Ammon's horn (tissue), 1 donor: ENCODE measurements at places on chromosomes 7 and 10.

DNA sequence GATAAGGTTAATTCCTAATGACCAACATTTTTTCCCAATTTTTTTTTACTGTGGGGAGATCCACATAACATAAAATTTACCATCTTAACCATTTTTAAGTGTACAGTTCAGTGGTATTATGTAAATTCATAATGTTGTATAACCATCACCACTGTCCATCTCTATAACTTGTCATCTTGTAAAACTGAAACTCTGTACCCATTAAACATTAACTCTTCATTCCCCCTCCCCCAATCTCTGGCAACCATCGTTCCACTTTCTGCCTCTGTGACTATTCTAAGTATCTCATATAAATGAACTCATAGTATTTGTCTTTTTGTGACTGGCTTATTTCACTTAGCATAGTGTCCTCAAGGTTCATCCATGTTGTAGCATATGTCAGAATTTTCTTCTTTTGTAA lies 46.0 kb upstream of the HPS1 start:
- no peak for DNase-seq

DNA sequence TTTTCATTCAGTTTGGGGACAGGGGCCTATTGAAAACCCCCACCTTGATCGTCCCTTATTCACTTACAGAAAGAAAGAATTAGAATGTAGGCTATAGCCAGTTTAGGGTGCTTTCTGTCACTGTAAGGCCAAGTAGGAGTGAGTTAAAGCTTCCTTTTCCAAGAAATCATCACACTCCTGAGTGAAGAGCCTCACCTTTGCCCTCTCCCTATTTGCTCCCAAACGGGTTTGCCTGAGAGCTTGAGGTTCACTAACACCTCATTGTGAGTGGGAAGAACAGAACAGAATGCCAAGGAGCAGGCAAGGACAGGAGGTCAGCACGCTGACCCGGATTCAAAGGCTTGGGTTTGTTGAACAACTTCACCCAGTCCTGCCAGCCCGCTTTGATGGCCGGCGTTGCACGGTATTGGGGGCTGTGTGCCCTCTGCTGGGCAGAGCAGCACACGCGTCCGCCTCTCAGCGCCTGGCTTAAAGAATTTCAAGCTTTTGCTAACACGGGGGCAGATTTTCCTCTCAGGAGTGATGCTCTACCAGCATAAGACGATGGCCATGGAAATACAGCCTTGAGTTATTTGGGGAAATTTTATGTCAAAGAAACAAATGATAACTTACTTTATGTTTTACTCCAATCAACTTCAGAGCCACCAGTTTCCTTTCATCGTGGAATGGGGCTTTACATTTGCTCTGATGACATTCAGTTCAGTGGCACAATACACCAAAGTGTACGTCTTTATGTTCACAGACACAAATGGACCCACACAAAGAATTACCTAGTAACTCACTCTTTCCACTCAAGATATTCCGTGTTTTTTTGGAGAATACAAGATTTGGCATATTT lies 470.0 kb downstream of the SUGCT start:
- peak; percentile 81 for DNase-seq

DNA sequence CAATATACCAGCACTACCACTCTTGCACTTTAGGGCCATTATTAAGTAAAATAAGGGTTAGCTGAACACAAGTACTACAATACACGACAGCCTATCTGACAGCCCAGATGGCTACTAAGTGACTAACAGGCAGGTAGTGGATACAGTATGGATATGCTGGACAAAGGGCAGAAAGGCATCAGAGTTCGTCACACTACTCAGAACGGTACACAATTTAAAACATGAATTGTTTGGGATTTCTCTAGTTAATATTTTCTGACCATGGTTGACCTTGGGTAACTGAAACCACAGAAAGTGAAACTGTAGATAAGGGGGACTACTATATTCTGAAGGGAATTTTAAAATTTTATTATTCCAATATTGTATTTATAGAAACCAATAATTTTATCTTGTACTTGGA lies 101.3 kb upstream of the SKAP2 start:
- DNase-seq: no peak

DNA sequence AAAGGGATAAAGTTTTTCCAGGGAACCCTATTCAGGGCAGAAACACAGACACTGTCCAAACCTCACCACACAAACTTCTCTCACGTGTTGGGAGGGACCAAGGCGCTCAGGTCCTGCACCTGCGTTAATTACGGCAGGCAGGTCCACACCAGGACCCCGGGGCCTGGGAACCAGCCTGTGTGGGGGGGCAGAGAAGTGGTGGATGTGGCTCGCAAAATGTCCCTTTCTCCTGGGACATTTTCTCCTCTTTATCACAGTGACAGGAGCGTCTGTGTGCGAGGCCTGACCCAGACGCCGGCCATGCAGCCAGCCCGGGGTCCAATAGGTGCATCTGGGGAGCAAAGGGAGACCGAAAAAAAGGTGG lies 73.4 kb upstream of the ZNF722 start:
- no peak for DNase-seq

DNA sequence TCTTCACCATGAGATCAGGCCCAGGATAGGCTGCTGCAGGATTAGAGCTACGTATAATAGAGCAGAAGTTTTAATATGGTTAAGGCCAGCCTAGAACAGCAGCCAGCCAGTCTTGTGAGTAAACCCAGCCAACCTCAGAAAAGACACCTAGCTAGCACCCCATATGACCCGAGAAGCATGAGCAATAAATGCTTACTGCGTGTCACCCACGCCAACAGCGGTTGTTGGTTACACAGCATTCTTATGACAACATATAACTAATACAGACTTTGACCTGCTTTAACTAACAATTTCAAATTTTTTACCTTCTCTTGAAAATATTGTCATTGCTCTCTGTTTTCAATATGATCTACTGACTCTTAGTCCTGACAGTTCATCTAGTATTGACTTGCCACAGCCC lies 105.7 kb downstream of the HBP1 start:
- DNase-seq: no peak

GRCh38 chr7:154899862-154900261 lies 103.1 kb downstream of the PAXIP1 start:
- DNase-seq: no peak

- no peak for DNase-seq
These were observed 182.9 kb upstream of the PRKCQ start for GRCh38 chr10:6763001-6763400.

DNA sequence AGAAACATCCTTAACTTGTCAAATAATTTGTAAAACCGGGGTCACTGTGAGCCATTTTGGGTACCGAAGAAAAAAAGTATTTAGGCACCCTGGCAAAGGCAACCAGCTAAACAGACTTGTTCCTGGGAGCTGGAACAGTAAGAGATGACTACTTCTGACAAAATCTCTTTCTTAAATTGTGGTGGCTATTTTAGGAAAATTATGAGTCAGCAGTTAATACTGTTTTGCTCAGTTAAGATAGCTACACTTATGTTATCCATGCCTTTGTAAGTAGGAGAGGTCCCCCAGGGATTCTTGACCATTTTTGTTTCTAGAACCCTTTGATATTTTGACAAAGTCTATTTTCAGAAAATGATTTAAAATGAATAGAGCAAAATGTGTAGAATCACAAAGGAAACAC lies 68.7 kb downstream of the TAX1BP1 start:
- no peak for DNase-seq

DNA sequence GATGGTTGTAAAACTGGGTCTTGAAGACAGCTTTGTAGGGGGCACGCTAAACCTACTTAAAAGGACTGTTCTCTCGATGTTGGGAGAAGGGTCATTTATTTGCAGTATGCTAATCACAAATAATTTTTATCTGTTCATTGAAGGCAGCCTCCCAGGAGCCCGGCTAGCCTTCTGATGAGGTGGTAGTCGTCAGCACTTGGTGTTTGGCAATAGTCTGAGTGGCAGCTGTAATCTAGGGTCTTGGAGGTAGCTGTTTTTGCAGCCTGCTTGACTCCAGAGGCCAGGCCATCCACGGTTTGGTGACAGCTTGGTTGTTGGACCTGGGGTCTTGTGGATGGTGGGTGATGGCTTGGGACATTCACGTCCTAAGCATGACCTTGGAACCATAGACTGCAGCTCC lies 2.2 kb downstream of the GTF2IRD1 start:
- DNase-seq: no peak

DNA sequence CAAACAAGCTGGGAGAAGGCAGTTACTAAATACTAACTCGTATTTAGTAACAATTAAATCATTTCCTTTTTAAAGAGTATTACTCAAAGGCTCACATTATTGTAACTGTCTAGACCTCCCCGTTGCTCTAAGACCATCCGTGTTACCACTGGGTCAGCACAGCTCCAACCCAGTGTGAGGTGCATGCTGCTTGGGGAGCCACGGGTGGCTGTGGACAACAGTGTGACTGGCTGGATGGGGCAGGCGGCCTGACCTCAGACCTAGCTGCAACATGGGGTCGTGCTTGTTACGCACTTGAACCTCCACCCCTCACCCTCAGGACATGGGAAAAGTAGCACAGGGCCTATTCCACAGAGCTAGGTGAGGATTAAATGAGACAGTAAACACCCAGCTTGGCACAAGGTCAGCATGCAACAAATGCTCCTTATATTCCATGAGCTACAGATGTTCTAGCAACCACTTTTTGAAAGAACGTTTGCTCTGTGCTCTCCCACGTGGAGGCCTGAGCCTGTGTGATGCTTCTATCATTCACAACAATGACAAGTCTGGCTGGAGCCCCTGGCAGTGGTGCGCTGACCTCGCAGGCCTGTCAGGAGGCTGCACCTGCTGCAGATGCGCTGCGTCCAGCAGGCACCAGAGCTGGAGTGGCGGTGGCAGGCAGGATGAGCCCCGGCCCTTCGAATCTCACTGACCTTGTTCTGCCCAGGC lies 135.7 kb downstream of the PKD1L1 start:
- peak; percentile 57 for DNase-seq

- DNase-seq: no peak
These were observed at the start of gene GCK for GRCh38 chr7:44189286-44189992. GCK (minus strand) TSS chr7:44189439; CDS start chr7:44188953, 486 bp downstream.

GRCh38 chr10:116772909-116773705 lies 30.7 kb upstream of the HSPA12A start:
- DNase-seq: no peak

DNA sequence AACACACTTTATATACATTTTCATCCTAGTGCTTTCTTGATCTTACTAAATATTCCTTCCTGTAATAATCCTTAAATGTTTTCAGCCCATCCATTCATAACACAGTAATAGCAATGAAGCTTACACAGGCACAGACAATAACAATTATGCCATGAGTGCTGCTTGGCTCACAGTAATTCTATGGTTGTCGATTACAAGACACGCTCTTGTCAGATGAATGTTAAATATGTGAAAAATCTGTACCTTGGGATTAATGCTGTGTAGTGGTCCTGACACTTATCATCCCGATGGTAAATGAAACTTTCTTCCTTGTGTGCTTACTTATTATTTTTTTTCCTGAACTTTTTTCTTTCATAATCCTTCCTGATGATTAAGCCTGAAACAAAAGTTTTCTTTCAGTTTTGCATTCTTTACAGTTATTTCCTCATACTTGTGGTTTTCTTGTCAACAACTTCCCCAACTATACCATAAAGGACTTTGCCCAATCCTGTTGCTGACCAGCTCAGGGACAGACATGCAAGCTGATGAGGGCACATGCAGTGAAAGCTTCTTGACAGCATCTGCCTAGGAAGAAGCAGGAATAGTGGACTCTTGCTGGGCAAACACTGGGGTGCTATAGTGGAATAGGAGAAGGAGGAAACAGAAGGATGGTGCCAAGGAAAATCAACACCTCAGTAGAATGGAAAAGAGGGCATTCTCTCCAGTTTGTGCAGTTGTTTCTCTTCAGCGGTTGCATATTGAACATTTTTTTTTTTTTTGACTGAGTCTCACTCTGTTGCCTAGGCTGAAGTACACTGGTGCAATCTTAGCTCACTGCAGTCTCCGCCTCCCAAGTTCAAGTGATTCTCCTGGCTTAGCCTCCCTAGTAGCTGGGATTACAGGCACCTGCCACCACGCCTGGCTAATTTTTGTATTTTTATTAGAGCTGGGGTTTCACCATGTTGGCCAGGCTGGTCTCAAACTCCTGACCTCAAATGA lies 6.7 kb upstream of the MGAM2 start:
- peak; percentile 20 for DNase-seq

GRCh38 chr10:80512031-80512526 lies 25.6 kb upstream of the SH2D4B start:
- no peak for DNase-seq

DNA sequence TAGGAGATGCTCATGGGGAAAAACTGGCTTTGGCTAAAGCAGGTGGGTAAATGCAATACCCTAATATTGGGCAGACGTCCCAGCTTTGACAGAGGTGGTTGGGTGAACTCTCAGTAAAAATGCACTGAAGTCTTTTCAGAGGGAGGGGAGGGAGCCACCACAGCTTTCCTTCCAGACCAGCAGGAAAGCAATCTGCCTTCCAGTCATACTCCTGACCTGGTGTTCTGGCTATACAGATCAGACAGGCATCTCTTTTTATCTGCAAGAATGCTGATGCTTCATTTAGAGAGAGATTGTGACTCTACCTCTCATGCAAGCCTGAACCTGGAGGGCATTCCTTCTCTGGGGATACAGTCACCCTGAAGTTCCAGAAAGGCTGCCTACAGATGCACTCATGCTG lies 52.6 kb upstream of the ICA1 start:
- no peak for DNase-seq

GRCh38 chr7:158702196-158702595 lies 2.4 kb downstream of the NCAPG2 start:
- no peak for DNase-seq

DNA sequence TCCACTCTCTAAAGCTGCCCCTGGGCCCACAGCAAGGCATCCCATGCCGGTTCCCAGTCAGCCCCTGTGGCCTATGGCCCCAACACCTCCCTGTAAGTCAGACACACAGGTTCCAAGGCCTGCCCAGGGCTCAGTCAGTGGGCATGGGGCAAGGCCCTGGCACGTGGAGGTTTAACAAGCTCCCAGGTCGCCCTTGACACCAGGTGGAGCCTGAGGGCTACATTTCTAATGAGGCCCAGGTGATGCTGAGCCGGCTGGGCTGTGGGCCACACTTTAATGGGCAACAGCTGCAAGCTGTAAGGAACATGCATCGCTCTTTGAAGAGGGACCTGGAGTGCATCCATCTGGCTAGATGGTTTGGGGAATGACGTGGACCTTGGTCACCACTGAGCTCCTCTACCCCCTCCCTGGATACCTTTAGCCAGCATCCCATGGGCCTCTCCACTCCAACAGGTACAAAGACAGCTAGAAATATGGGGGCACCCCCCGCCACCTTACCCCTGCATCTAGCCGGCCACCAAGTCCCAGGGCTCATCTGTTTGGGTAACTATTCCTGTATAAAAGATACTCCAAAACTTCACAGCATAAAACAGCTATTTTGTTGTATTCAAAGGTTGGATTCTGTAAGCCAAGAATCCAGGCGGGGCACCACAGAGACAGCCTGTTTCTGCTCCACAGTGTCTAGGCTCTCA lies 122.5 kb downstream of the OAT start:
- DNase-seq: no peak

- peak; percentile 11 for DNase-seq
These were observed 314.8 kb downstream of the POM121L12 start for GRCh38 chr7:53350241-53350640.

- no peak for DNase-seq
These were observed 14.9 kb downstream of the ARHGAP19 start for GRCh38 chr10:97277551-97277950.

GRCh38 chr10:133488354-133488753 lies 34.6 kb downstream of the SCART1 start:
- no peak for DNase-seq

GRCh38 chr10:80444124-80444523 lies 10.0 kb upstream of the TSPAN14 start:
- DNase-seq: no peak

GRCh38 chr7:157916946-157917640 lies 580.3 kb downstream of the DNAJB6 start:
- no peak for DNase-seq
